ENCODE measurements at places on chromosomes 7 and 10. TPM values are rescaled to one million over a fixed set of nuclear protein-coding genes. Genes with fewer than 3 reads are reported as not detected.

The DDX50 gene
- total RNA-seq, result 49.7 TPM

- H3K27me3 ChIP-seq, result no peaks in the 10 kb centered on the region
- H3K36me3 ChIP-seq, result no peaks in the 10 kb centered on the region
- no peak overlapping the region for H3K4me3 ChIP-seq
- H3K4me1 ChIP-seq, result no peaks in the 10 kb centered on the region
- no peak overlapping the region for H3K27ac ChIP-seq
Observed at GRCh38 chr10:33812586-33812985, 478.1 kb upstream of the NRP1 start.

GRCh38 chr7:12864470-12865046 is 177.1 kb downstream of the ARL4A start:
- no peaks in the 10 kb centered on the region for H3K36me3 ChIP-seq
- H3K4me3 ChIP-seq, result no peak overlapping the region
- no peaks in the 10 kb centered on the region for H3K4me1 ChIP-seq
- no peaks in the 10 kb centered on the region for H3K27me3 ChIP-seq

GRCh38 chr7:1062296-1063294 is 18.2 kb downstream of the GPR146 start:
- H3K36me3 ChIP-seq, result no peaks in the 10 kb centered on the region
- H3K4me1 ChIP-seq, result no peaks in the 10 kb centered on the region
- H3K4me3 ChIP-seq, result no peak overlapping the region
- H3K27ac ChIP-seq, result no peak overlapping the region
- DNase-seq, result no peak

DNA sequence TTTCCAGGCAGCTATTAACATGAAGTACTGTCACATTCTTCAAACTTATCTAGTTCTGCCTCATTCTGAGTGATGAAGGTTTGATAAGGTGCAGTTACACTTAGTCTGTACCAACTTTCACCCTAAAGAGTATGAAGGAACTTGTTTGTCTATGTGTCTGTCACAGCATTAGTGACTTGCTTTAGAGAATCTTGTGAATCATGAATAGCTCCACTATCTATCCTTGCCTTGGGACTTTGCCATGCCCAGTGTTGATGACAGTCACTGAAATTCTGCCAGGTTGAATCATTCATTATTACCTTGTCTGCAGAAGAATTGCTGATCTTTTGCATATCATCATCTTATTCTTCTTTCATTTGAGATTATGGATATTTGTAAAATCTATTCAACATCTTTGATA is 50.9 kb upstream of the A1CF start:
- no peaks in the 10 kb centered on the region for H3K27me3 ChIP-seq
- H3K4me1 ChIP-seq, result no peaks in the 10 kb centered on the region
- no peaks in the 10 kb centered on the region for H3K36me3 ChIP-seq
- H3K27ac ChIP-seq, result no peak overlapping the region
- no peak overlapping the region for H3K4me3 ChIP-seq

GRCh38 chr10:86313621-86314041 is 53.0 kb downstream of the GRID1 start:
- H3K27ac ChIP-seq, result no peak overlapping the region
- no peaks in the 10 kb centered on the region for H3K27me3 ChIP-seq
- H3K36me3 ChIP-seq, result no peaks in the 10 kb centered on the region
- DNase-seq, result no peak

DNA sequence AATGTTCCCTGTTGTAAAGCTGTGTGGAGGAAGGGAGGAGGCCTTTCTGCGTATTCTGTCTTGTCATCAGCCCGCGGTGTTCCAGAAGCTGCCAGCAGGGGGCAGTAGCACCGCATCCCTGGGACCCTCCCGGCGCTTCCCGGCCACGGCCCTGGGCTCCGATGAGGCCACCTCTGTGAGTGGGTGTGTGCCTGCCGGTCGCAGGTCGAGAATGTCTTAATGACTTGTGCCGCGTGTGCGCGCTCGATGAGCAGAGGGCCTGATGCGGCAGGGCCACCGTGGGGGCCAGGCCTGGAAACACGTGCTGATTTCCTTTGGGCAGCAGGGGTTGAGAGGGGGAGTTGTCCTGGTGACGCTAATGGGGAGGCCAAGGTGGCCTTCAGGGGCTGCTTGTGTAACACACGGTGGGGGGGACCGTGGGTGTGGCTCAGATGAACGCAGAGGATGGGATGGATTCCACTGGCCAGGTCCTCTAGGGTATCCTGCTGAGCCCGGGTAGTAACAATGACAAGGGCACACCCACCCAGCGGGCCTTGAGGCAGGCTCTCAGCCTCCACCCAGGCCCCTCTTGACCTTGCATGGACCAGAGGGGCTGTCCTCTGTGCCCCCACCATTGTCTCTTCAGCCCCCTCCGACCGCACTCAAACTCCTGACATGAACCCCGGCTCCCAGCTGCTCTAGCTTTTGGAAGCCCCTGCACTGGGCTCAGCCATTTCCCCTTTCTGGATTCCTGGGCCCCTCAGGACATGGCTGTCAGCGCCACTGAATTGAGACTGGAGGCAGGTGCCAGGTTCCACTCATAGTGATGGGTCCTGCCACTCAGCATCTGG is 135.9 kb upstream of the PODXL start:
- no peaks in the 10 kb centered on the region for H3K4me1 ChIP-seq
- no peak overlapping the region for H3K27ac ChIP-seq
- H3K27me3 ChIP-seq, result no peaks in the 10 kb centered on the region

DNA sequence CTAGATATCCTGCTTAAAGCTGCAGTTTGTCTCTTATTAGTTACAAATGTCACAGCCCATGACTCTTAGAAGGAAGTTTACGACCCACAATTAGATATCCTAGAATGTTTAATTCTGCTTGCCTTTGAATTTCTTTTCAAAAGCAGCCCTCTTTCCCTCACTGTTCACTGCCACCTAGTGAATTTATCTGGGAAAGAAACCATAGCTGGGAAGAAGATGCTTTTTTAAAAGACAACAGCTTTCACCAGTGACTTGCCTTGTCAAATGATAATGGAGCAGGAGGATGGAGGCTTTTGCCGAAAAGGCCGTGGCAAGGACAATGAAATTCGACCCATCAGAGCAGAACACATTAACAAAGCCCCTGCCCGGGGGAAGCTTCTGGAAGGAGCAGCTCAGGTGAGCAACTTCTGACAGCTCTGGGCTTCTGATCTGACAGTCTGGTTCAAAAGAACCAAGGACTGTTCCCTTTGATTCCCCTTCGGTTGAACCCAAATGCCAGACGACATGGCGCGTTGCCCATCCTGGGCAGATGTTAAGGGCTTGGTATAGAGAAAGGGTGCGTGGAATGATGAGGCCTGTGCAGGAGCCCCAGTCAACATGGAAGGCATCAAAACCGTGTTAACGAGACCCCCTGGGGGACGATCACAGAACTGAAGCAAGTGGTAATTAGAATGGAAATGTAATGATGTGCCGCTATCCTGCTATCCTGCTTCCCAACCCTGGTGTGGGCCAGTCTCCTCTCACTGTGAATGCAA is 236.8 kb downstream of the FRMD4A start:
- no peak overlapping the region for H3K27ac ChIP-seq
- no peak for DNase-seq
- H3K4me3 ChIP-seq, result no peak overlapping the region
- H3K36me3 ChIP-seq, result no peaks in the 10 kb centered on the region
- H3K27me3 ChIP-seq, result no peaks in the 10 kb centered on the region

GRCh38 chr10:69641261-69641980 is 11.4 kb downstream of the FAM241B start:
- H3K27ac ChIP-seq, result no peak overlapping the region
- H3K4me1 ChIP-seq, result no peaks in the 10 kb centered on the region
- no peak overlapping the region for H3K4me3 ChIP-seq
- DNase-seq, result no peak

GRCh38 chr7:20835111-20835750 is 48.5 kb upstream of the SP8 start:
- no peak for DNase-seq
- no peak overlapping the region for H3K27ac ChIP-seq
- H3K36me3 ChIP-seq, result no peaks in the 10 kb centered on the region
- H3K27me3 ChIP-seq, result no peaks in the 10 kb centered on the region

DNA sequence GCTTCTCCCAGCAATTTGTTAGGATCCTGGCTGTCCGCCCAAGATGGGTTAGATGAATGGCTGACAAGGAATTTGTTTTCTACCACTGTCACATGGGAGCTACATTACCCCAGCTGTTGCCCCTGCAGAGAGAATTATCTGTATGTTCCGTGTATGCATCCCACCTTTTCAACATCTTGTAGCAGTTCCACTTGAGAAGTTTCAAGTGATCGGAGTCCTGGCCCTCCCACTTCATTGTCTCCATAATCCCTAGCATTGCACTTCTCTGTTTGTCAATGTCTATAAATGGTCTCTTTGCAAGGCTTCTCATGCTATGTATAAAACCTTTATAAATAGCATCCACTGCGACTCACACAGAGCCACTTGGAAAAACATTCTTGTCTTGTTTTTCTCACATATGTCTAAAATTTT is 972.5 kb downstream of the CNTNAP2 start:
- no peak overlapping the region for H3K4me3 ChIP-seq
- H3K27me3 ChIP-seq, result no peaks in the 10 kb centered on the region
- H3K4me1 ChIP-seq, result no peaks in the 10 kb centered on the region
- no peaks in the 10 kb centered on the region for H3K36me3 ChIP-seq
- DNase-seq, result no peak

DNA sequence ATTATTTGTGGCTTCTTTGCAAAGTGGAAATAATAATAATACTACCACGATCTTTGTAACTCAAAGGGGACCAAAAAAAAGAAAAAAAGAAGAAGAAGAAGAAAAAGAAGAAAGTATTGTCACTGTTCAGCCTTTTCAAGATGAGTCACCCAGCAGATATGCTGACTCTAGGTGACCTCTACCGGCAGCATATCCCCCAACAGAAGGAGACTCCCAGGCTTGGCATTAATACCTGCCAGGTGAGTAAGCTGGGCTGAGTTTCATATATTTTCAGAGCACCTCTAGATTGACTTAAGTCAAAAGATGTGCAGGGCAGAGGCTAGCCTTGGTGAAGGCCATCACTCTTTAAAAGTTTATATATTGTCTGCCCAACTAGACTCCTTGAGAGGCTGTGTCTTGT is 30.4 kb upstream of the GPR26 start:
- H3K4me1 ChIP-seq, result no peaks in the 10 kb centered on the region
- no peak overlapping the region for H3K27ac ChIP-seq
- no peaks in the 10 kb centered on the region for H3K27me3 ChIP-seq
- H3K4me3 ChIP-seq, result no peak overlapping the region
